ENCODE measurements at places on chromosomes 12 and 14.

DNA sequence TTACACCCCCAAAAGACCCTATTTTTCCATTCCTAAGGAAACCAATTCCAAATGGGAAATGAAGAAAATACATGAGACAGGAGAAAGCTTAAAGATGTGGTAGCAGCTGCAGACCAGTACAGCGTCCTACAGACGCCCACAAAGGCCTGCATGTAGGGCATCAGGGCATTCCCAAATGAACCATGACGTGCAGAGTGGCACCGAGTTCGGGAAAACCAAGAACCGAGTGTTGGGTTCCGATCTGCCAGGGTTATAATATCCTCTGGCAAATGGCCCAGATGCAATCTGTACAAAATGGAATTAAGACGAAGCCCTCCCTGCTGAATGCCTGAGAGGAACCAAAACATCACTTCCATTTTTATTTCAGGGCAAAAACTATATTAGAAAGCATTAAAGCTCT, 34.4 kb upstream of the SELPLG start:
- DNase-seq, result no peak

DNA sequence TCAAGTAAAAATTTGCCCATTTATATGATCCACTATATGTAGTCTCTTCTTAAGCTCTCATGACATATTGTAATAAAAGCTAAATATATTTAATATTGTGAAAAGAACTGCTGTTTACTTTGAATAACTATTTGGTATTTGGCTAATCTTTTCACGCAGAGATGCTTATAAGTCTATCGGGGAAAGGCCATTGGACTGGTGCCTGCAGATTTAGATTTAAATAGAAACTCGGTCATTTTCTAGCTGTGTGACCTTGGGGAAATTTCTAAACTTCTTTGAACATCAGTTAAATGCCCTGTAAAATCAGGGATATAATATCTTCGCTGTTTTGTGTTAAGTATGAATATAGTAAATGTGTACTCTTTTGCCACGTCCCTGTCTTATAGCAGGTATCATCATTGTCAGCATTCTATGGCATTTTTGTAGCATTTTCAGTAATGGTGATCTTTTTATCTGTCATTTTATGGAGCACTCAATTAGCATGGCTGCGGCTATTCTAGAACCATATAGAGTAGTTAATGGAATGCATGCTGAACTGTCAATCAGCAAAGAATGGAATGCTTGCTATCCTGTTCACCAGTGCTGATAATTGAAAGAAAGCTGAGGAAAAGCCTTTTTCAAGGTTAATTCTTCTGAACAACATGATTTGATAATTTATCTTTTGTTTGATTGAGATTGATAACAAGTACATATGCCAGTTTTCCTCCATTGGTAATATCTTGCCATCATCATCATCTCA, 181.2 kb downstream of the TMTC2 start:
- no peak for DNase-seq

DNA sequence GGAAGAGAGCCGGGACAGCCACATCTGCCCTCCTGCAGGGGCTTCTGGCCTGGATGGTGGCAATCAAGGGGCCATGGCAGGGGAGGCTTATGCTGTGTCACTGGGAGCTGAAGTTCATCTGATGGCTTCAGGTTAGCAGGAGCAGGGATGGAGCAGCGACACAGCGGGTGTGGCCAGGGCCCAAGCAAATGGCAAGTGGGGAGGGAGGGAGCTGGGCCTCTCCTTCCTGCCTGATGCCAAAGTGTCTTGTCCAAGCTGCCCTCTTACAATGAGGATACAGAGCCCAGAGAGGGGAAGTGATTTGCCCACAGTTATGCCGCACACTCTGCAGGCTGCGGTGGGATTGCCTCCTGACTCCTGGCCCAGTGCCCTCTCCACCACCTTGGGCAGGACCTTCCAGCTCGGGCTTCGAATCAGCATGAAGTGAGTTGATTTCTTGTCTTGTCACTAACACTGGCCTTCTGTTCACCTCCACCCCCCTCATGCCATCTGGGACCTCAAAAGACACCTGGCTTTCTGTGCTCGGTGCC, 51.3 kb downstream of the IQSEC3 start:
- DNase-seq, result no peak

DNA sequence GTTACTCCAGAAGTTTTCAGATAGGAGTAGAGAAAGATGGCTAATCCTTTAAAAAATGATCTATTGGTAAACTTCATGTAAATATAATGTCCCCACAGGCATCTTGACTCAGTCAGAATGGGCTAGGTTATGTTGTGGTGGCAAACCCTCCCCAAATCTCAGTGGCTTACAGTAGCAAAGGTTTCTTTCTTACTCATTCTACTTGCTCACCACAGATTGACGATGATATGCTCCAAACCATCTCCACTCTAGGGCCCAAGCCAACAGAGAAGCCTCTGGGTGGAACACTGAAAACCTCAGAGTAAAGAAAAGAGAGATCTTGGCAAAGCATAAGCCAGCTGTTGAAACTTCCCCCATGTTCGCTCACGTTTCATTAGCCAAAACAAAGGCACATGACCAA, 146.4 kb downstream of the EMP1 start:
- no peak for DNase-seq

GRCh38 chr12:49366096-49366651, 1.1 kb upstream of the SPATS2 start:
- DNase-seq, result no peak

GRCh38 chr12:76957301-76957700, 78.5 kb upstream of the CSRP2 start:
- no peak for DNase-seq

DNA sequence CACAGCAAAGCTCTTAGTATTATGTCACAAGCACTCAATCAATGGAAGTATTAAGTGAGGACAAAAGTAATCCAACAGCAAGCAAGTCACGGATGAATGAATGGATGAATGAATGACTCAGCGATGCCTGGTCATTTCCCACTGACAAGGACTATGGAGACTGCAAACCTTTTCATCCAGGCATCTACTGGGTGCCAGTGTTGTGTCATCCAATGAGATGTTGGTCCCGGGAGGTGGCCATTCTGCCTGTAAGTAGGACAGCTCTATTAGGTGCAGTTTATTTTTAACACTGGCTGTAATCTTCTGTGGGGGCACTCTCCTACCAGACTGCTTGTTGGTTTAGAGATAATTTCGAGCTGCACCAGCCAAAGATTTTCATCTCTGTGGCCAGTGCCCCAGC, 39.4 kb downstream of the STAB2 start:
- DNase-seq, result no peak

DNA sequence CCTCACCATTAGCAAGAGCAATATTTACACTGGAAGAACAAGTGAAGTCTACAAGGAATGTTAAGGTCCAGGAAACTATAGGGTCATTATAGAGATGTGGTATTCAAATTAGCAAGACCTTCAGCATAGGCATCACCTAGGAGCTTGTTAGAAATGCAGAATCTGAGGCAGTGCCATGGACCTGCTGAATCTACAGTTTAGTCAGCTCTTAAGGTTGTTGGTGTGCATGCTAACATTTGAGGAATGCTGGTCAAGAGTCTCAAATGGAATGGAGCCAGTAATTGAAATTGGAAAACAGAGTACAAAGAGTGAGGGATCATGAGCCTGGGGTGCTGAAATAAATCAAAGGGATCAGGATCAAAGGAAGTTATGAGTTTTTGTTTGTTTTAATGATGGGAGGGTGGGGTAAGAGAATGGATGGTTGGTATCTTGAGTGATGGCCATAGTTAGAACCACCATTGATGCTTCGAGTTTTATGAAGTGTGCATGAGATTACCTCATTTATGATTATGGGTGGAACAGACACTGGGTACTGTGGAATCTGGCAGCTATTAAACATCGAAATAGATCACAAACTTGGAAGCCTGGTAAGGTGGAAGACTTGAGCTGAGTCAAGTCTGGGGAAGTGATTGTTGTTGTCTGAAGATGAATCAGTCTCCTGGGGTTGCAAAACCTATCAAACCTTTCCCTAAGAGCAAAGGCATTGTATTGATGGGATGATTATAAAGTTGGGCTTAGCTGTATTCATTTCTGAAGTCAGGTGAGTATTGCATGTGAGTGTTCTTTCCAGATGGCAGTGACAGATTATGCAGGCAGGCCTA, 323.3 kb upstream of the E2F7 start:
- DNase-seq, result no peak

DNA sequence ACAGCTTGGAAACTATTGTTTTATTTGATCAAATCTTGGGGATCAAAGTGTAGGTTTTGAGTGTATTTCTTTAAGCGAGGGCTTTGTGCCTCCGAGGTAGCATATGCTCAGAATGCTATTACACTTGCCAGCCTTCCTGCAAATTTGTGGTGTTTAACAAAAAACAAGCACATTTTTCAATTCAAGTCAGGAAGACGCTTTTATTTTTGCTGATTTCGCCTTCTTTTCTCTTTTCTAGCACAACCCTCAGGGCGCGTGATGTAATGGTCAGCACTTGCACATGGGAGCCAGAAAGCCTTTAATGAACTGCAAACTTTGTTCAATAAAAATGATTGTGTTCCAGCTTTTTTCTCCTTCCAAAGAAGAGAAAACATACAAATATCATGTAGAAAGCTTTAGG, 466.5 kb downstream of the PRKD1 start:
- no peak for DNase-seq

GRCh38 chr12:5318874-5319273, 113.0 kb upstream of the NTF3 start:
- peak; percentile 73 for DNase-seq

DNA sequence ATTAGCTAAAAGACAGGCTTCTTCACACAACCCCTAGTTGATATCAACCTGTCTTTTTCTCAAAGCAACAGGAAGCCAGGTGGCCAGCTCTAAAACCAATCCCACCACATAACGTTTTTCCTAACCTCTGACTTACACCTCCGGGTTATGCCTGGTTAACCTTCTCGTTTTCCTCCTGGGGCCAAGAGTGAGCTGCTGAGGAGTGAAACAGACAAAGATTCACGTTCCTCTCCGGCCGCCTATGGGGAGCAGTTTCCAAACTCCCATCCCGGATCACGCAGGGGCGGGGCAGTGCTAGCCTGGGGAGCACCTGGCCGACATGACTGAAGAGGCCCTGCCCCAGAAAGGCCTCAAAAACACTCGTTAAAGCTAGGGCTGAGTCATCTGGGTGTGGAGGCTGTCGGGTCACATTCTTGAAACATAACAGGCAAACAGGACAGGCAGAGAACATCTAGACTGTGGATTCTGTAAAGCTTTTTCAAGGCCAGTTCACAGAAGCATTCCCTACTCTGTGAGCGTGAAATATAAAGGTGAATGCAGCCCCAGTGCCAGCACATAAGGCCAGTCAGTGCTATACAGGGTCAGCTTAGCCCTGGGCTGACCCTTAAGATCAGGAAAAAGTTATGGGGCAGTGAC, 25.9 kb upstream of the LGALS3 start:
- DNase-seq, result peak; percentile 94

DNA sequence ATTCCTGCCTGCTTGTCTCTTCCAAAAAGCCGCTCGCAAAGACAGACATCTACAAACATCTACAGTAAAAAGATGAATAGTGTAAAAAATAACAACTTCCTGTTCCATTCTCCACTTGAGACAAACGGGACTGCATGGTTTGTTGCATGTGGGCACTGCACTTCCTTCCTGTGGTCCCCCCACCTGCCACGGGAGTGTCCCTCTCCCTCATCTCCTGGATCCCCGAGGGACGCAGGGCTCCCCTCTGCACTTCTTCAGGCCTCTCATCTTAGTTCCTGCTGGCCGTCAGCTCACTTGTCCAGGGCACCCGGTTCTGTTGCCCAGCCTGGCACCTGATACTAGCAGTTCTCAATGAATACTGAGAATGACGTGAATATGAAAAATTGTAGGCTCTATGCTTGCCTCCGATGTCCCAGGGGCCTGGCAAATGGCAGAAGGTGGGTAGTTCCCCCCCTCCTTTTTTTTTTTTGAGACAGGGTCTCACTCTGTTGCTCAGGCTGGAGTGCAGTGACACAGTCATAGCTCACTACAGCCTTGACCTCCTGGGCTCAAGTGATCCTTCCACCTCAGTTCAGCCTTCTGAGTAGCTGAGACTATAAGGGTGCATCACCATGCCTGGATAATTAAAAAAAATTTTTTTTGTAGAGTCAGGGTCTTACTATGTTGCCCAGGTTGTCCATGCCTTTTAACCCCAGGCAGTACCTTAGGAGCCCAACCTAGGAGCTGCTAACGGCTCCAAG, 3.5 kb upstream of the KLC1 start:
- no peak for DNase-seq

- no peak for DNase-seq
These were observed 52.8 kb downstream of the KCNK13 start for GRCh38 chr14:90114554-90114953.

DNA sequence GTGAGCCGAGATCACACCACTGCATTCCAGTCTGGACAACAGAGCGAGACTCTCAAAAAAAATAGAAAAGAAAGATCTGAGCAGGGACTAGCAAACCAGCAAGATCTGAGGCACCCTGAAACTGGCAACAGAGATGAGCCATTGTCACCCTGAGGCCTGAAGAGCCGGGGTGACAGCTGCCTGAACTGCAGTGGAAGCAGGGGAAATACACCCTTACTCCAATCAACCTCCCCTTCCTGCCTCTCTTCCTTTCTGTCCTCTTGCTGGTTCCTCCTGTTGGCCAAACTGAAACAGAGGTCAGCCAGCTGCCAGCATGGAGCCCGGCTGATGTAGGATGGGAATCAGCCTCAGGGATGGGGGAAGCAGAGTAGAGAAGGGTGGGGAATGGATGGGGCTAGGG, 192.0 kb downstream of the CHST11 start:
- no peak for DNase-seq
